ENCODE measurements at places on chromosomes 7 and 10.

- no peak for DNase-seq
Observed at GRCh38 chr10:125218967-125219366, 58.6 kb upstream of the CTBP2 start.

GRCh38 chr10:20953120-20953519, 56.0 kb upstream of the NEBL start:
- DNase-seq: no peak

- DNase-seq: no peak
Observed at GRCh38 chr10:130761788-130762301, 549.7 kb downstream of the TCERG1L start.

- DNase-seq: no peak
Observed at GRCh38 chr10:46319389-46319788, 32.6 kb downstream of the ANTXRL start.

GRCh38 chr10:99731306-99732032, 458 bp downstream of the COX15 start:
- no peak for DNase-seq

- DNase-seq: no peak
Observed at GRCh38 chr10:126160571-126160970, 227.7 kb downstream of the ADAM12 start.

DNA sequence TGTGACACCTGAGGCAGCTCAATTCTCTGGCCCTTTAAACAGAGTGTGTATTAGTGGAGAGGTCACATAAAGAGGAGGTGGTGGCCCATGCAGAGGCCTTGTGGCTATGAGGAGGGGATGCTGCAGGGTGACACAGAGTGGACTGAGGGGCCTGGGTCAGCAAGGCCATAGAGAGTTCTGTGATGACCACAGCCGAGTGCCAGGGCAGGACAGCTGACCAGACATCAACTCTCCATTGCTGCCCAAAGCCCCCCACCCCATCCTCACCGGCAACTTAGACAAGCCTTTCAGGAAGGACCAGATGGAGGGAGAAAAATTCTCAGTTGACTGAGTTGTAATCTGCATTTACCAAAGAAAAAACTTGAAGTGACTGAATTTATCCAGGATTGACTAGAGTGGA, 378.1 kb downstream of the RPS24 start:
- no peak for DNase-seq

- DNase-seq: no peak
Observed at GRCh38 chr10:59873896-59874295, 32.5 kb downstream of the CCDC6 start.

DNA sequence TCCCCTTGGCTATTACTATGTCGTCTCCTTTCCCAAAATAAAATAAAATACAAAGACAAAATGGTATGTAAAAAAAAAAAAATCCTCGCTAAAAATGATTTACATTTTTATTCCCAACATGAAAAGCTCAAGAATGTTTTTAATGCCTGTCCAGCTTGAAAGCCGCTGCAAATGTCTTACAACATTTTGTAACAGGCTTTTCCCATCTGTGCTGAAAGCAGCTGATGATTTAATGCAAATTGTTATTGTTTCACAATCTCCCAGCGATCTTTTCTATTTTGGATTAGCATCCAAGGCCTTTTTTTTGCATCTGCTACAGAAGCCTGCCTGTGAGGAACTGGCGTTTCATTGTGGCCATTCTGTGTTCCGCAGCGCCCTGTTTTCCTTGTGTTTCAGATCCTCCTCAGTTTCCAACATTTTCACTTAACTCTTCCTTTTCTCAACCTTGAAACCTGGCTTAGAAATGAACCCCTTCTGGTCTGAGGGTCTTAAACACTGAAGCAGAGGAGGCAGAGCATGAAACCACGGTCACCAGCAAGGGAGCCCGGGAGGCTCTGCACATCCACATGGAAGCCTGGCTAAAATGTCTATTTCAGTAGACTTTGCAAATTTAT, 712.1 kb downstream of the PARD3 start:
- DNase-seq: no peak

- DNase-seq: no peak
Observed at GRCh38 chr7:74412603-74413002, 41.1 kb upstream of the GTF2IRD1 start.

GRCh38 chr7:111012149-111012548, 78.8 kb upstream of the LRRN3 start:
- DNase-seq: no peak
